ENCODE measurements at places on chromosomes 7 and 10.

- DNase-seq: peak; percentile 83
These were observed 2.0 kb upstream of the BLVRA start for GRCh38 chr7:43756368-43757072.

GRCh38 chr7:4700577-4701235 is 18.6 kb downstream of the FOXK1 start:
- no peak for DNase-seq

- DNase-seq: no peak
These were observed 316.6 kb upstream of the KIAA1217 start for GRCh38 chr10:23892296-23892695.

GRCh38 chr10:77350711-77351119 is 286.9 kb downstream of the KCNMA1 start:
- no peak for DNase-seq
